Stimulated activated CD4-positive, alpha-beta T cell treated with anti-CD3 and anti-CD28 coated beads, Interleukin-1b, Interleukin-23, amount 100 ng/mL, for 1 hour (primary cell): ENCODE measurements at places on chromosomes 6 and 20.

GRCh38 chr6:165821754-165822153 lies 158.7 kb upstream of the PDE10A start:
- no peak for DNase-seq

- DNase-seq = no peak
These were observed 10.7 kb downstream of the PKIB start for GRCh38 chr6:122620902-122621301.

DNA sequence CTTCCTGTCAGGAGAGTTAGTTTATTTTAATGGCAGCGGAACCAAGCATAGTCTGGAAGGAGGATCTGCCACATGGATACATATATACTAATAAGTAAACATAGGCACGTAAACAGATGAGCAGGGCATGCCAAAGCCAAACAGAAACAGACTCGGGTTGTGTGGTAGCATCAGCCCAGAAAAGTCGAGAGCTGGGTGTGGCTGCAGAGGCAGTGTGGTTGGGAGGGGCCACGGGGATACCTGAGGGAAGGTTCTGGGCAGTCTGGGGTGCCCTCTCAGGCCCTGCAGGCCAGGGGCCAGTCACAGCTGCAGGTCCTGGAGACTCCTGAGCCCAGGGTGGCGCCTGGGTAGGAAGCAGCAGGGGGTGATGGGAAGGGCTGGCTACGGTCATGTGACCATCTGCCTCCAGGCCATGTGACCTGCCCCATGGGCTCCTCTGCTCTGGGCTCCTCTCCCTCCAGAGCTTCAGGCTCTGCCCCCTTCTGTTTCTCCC lies 42.8 kb upstream of the MRPS10 start:
- DNase-seq = no peak

DNA sequence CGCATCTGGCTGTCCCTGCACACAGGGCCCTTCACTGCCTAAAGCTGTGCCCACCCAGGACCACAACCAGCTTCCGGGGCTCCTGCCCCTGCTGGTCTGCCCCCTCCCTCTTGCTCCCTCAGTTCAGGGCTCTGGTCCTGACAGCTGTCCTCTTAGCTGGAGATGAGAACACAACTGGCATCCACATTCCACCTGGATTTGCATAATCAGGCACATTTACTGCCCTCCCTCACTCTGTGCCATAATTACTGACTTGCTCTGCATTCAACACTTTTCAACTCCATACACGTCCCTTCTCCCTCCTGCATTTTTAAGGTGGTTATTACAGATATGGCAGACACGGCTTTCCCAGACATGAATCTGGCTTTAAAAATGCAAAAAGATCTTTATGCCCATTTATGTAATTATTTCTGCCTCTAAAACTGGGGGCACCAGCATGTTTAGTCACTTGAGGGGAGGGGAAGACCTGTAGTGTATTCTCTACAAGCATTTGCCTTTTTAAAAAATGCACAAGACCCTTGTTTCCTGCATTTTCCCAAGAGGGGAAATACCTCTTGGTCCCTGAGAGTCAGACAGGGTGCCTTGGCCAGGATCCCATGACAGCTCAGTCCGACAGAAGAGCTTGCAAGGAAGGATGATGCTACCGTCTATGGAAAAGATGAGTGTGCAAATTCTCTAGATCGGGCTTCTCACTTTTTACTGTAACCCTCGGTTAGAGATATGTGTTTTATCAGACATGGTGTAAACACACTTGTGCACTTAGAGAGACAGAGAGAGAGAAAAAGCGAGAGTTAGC lies 401.8 kb downstream of the PREX1 start:
- DNase-seq = no peak

- no peak for DNase-seq
These were observed 22.3 kb downstream of the RPRD1B start for GRCh38 chr20:38055848-38056247.

DNA sequence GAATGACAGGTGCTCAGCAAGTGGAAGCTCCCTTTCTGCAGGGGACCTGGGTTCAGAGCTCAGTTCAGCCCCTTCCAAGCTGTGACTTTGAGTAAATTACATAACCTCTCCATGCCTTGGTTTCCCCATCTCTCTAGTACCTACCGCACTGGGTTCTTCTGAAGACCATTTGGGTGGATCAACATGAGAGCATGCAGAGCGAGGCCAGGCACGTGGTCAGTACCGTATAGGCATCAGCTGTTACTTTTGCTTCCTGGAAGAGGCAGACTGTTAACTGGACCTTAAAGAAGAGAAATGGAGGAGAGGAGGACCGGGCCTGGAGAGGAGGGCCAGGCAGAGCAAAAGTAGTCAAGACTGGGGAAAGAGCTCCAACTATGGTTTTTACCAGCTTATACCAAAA lies 1.7 kb upstream of the MYLK2 start:
- DNase-seq = no peak

DNA sequence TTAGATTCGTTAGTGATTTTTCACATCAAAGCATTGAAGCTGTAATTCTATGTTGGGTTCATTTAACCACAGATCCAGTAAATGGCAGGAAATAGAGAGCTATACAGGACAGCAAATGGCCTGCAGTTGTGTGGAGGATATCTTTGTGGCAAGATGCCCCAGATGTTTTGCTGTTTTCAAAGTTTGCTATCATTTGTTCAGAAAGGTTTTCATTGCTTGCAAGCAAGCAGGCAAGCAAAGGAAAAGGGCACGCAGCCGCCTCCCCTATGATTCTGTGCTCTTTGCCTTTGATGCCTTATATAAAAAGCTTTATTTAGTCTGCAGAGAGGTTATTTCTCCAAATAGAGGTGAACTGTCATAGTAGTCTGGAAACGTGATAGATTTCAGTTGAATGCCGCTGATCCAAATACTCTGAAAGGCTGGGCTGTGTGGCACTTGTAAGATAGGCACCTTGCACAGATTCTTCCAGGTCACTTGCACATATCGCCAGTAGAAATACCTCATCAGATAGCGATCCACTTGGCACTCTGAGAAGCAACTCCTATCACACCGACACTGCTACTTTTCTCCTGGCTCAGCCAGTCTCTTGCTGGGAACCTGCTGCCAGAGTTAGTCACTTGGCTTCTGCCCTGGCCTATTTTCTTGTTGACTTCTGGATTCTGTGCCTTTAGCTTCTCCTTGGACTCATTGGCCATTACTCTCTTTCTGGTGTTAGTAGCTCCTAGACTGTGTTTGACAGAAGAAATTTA lies 66.4 kb downstream of the UTRN start:
- no peak for DNase-seq

DNA sequence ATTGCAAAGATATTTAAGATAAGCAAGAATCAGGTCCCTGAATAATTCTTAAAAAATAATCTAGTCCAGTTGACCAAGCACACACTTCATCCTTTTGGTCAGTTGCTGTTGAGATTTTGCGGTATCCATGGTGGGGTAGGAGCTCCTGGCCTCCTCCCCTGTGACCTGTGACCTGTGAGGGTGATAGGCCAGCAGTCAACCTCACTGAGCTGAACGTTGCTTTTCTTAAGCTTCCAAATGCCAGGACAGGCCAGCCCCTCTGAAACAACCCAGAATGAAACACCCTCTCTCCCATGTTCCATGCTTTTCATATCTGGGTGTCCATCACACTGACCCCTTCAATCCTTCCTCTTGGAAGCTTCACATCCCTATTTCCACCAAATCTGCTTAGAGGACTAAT lies 164.9 kb downstream of the THBS2 start:
- no peak for DNase-seq

- no peak for DNase-seq
These were observed 27.6 kb downstream of the GABRR2 start for GRCh38 chr6:89287351-89288028.

- DNase-seq = no peak
These were observed 94.5 kb upstream of the F13A1 start for GRCh38 chr6:6414931-6415330.

DNA sequence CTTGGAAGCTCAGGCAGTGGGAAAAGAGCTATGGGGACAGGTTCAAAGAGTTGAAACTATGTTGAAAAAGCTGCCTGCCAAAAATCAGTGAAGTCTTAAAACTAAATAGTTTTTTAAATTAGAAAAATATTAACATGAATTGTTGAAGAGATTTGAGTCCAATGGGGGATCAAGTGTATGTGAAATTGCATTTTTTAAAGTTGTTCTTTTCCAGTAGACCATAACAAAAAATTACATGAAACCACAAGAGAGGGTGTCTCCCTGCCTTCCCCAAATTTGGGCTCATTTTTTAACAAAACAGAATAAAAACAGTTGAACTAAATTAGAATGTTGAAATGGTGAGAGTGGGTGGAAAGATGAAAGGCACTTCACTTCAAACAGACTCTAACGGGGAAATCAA lies 31.5 kb upstream of the COL10A1 start:
- DNase-seq = no peak

DNA sequence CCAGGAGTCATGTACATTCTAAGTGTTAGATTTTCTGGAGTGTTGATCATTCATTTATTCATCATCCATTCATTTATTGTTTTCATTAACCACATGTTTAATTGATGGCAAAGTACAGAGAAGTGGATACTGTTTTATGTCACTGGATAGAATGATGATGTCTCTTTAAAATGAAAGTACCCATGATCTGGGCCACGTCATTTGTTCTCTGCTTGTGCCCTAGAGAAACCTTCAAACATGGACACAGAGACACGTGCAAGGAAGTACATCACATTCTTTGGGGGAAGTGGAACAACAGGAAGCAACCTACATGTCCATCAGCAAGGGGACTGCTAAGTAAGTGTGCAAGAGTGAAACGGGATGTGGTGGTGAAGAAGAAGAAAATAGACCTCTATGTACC lies 75.8 kb upstream of the TSHZ2 start:
- no peak for DNase-seq
